ENCODE measurements at places on chromosomes 11 and 22.

DNA sequence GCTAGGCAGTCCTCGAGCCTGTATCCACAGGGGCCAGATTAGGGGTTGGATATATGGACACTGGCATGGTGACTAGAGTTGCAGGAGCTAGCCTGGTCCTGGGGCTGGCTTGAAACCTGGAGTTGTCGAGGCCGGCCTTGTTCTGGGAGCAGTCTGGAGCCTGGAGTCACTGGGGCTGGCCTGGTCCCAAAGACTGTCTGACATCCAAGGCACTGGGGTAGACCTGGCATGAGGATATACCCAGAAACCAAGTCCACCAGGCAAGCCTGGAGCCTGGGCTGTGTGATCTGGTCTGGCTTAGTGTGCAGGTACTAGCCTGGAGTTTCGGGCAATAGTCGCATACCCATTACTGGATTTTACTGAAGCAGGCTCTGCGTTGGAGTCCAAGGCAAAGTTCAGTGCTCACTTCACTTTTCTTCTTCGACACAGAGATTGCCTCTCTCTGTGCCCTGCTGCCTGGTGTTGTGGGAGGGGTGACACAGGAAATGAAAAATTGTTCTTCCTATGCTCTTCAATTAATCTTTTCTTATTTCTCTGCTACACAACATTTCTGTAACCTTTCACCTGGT, 4.3 kb upstream of the GLYATL1 start:
- no peak for DNase-seq

GRCh38 chr11:6578134-6578533, 25.3 kb downstream of the RRP8 start:
- DNase-seq = no peak

DNA sequence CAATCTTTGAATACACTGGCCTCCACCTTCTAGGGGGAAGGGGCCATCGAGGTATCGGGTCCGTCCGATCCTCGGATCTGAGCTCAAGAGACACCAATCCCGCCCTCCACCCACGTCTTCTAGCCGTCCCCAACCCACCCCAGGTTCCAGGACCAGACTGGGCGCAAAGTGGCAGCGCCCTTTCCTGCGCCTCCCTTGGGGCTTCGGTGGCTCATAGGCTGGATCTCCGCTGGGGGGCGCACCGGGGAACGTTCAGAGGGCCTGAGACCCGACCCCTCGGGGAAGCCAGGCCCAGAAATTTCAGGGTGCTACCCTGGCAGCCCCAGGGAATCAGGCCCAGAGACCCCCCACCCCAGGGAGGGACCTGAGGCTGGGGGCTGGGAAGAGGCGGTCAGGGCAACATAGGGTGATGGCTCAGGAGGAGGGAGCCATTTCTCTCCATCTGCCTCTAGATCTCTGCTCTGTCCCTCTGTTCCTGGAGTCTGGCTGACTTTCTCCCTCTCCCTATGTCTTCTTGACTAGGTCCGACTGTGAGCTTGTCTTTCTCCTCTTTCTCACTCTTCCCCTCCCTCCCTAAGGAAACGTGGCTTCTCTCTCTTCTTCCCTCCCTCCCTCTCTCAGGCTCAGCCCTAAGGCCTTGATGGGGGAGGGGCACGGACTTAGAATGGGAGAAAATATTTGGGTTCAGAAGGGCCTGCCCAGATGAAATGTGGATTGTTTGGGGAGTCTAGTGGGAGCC, 1.1 kb downstream of the CREB3L1 start:
- DNase-seq = no peak

GRCh38 chr22:44357966-44358465, 45.3 kb upstream of the SHISAL1 start:
- DNase-seq = no peak

- peak; percentile 49 for DNase-seq
These were observed 14.9 kb downstream of the TMEM258 start for GRCh38 chr11:61777234-61778090.

- DNase-seq = no peak
These were observed 74.2 kb upstream of the MS4A8 start for GRCh38 chr11:60625262-60625661.

GRCh38 chr11:70243912-70244652, 26.4 kb upstream of the PPFIA1 start:
- no peak for DNase-seq

DNA sequence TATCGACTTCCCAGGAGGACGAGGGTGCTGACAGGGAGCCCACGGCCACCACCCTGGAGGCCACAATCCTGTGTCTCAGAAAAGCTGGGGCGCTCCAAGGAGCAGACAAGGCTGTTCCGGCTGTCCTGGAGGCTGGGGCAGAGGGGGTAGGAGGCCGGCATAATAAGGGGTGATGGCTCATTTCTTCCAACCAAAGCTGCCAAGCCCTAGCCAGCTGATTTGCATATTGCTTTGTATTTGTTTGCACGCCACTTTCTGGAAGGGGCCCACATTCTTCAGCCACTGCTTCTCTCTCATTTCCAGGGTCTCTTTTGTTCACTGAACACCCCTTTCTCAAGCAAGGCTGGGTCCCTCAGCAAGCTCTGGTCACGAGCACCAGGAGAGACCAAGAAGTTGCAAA, 4.7 kb downstream of the PDE2A start:
- DNase-seq = no peak

DNA sequence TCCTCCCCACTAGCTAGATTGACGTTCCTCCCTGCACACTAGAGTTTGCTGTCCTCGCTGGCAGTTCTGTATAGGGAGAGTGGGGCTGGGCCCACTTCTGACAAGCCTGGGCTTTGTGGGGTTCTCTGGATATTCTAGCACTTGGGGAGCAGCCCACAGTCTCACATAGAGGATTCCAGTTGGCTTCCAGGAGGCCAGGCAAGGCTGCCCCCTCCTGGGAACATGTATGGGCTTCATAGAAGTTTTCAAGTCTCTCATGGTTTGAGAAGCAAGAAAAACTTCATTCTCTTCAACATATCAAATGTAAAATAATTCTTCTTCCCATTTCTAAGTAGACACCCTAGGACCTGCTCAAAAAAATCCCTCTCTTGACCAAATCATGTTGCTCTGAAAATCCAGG, 87.5 kb downstream of the NAV2 start:
- no peak for DNase-seq

DNA sequence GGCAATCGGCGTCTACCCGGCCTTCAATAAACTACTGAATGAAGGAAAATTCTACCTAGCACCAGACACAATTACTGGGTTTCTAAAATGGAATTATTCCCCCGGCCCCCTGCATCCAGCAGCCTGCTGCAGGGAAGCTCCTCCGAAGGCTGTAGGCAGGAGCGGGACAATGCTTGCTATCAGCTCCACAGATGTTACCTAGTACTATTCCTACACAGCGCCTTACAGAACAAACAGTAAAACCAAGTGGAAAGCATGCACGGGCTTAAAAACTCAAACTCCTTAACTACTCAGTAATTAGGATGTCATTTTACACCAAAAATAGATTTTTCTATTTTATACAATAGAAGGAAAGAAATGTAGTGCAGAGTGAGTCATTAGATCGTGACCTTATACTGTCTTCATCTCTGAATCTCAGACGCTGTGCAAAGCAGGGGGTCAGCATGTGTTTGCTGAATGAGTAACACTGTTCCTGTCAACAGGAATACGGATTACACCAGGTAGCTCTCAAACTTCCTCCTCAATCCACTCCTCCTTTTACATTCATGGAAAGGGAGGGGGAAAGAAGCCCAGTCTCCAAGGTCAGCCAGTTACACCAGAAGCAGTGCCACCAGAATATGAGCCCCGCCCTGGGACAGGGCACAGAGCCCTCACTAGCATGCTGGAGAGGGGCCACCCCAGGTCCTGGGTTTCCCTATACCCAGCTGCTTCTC, 74.9 kb downstream of the PACSIN2 start:
- no peak for DNase-seq

DNA sequence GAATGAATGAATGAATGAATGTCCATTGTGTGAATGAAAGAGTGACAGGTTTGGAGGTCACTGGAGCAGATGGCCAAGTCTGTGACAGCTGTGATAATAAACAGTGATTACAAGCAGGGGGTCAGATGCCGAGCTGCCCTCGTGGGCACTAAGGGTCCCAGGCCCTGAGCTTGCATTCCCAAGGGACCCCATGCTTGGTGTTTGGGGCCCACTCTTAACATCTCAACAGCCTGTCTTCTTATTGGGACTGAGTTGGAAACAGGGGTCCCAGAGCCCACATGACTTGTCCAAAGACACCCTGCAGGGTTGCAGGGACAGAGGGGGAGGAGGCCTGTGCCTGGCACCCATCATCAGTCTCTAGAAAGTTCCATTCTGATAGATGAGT, 12.0 kb upstream of the ANO1 start:
- no peak for DNase-seq

DNA sequence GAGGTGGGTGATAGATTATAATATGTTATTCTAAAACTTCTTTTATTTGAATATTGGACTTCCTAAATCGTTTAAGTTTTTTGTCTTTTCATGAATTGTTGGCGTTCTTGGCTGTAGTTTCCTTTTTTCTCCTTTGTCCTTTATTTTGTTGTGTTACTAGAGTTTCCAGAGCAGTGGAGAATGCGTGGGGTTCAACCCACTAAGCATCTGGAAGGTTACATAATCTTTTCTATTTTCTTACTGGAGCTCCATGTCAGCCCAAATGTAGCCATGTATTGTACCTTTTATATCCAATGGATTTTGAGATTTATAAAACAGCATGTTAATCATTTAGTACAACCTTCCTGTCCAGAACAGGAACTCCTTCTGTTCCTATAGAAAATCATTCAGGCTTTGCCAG, 63.2 kb downstream of the PPP6R3 start:
- DNase-seq = no peak

GRCh38 chr11:87894961-87895360, 280.3 kb downstream of the RAB38 start:
- DNase-seq = no peak

DNA sequence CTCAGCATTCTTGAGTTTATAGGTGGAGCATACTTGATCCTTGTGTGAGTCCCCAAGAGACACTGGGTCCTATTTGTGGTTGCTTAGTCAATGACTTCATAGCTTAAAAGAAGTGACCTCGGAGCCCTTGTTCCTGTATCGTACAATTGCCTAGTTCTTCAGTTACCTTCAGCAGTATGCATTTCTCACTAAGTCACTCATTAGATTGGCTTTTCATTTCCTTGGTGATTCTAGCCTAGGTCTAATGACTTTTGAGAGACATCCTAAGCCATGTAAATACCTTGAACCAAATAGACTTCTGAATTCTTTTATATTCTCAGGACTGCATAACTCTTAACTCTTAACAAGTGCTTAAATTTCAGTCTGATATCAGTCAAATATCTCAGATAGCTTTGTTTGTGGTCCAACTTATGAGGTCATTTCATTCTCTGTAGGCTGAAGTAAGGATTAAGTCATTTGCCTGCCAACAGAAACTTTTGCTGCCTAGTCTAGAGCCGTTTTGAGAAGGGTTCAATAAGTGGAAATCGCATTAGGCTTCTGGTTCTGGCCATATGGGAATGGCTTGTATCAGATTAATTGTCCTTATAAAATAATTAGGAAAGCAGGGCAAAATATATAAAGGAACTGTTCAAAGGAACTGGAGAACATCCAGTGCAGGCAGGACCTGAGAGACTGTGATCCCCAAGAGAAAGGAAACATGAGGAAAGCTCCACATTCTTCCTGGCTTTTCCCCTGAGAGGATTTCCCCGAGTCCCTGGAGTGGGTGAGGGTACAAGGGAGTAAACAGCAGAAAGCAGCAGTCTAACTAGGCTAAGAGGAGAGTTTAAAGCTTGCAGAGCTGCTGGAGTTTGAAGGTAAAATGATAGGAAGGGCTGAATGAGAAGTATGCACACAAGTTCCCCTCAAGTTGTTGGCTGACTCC, 39.9 kb downstream of the TRAF6 start:
- DNase-seq = no peak

DNA sequence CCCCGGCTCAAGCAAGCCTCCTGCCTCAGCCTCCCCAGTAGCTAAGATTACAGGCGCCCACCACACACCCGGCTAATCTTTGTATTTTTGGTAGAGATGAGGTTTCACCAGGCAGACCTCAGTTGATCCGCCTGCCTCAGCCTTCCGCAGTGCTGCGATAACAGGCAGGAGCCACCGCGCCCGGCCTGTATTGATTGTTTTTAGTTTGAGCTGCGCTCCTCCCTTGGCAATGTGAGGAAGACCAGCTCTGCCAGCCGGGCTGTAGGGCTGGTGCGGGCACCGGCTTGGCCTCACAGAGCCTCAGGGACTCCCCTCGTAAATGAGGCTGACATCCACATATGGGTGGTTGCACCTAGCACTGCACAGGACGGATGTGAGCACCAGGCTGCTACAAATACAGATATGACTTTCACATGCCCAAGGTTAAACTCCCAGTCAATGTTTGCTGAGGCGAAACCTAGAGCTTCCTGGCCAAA, 7.5 kb upstream of the SLC2A11 start:
- DNase-seq = no peak

DNA sequence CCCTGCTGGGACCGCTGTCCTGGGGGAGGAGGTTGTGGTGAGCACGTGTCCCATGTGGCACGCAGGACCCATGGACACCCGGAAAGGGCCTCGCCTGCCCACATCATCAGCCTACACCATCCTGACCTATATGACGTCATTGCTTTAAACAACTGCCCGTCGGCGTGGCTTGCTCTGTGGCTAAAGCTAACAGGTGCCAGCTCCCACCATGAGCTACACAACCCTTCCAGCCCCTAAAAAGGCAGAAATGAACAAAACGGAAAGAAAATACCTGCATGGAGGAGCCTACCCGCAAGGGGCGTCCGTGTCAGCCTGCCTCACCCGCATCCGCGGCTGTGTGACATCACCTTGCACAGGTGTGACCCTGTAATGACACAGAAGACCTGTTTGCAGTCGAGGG, 481.8 kb downstream of the BRD1 start:
- no peak for DNase-seq

DNA sequence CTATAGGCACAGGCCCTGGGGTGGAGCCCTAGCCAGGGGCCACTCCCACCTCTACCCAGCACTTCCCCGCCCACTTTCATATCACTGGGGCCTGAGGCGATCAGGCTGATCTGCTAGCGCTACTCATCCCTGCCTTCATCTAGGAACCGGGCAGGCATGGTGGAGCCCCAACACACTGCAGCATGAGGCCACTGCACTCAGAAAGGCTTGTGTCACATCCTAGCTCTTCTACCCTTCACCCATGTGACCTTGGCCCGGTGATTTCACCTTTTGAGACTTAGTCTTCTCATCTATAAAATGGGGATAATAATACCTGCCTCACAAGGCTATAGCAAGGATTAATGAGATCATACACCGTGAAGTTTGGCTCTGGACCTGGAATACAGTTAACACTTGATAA, 18.1 kb upstream of the GDPD5 start:
- no peak for DNase-seq
